ENCODE measurements at places on chromosomes 2 and 18.

DNA sequence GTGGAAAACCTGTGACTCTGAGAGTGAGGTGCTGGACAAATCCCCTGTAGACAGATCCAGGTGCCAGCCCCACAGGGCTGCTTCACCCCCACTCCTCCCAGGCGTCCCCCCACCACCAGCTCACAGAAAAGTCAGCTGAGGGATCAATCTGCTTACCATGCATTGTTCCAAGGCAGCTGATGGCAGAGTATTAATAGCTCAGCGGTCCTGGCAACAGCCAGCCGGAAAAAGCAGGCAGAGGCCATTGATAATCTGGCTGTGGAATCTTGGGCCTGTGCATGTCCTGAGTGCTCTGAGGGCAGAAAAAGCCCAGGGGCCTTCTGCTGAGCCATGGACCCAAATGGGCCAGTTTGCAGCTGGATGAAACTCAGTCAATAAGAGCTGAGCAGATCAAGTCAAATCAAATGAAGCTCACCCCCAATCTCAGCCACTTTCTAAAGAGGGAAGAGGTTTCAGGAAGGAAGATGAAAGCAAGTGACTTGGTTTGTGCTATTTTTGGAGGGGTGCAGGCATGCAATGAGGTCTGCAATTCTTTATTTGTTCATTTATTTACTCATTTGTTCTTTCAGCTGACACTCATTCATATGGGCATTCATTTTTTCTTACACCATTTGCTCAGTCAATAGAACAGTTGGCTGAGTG is 63.4 kb downstream of the GYPC start:
- no peak for DNase-seq

GRCh38 chr2:38268691-38269327 is 108.3 kb downstream of the ATL2 start:
- DNase-seq, result no peak

DNA sequence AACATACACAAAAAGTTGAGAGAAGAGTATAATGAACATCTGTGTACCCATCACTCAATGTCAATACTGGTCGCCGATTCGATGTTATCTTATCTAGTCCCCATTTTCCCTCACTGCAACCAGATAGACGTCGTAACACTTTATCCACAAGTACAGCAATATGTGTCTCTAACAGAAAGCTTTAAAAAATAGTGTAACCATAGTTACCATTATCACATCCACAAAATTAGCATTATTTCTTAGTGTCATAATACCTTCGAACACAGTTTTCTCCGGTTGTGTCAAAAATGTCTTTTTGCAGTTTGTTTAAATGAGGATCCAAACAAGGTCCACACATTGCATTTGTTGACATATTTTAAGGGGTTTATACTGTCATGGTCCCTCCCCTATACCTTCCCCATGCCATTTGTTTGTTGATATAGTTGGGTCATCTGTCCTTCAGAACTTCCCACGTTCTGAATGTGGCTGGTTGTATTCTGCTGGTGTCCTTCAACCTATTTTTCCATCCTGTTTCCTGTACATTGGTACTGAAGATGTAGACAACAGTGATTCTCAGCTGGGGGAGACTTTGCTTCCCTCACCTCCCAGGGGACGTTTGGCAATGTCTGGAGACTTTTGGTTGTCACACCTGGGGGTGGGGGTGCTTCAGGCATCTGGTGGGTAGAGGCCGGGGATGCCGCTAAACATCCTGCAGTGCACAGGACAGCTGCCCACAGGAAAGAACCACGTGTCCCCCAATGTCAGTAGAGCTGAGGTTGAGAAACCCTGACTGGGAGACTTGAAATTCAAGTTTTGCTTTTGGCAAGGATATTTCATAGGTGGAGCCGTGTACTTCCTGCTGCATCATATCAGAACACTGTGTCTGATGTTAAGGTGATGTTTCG is 72.7 kb upstream of the SPRED2 start:
- no peak for DNase-seq

DNA sequence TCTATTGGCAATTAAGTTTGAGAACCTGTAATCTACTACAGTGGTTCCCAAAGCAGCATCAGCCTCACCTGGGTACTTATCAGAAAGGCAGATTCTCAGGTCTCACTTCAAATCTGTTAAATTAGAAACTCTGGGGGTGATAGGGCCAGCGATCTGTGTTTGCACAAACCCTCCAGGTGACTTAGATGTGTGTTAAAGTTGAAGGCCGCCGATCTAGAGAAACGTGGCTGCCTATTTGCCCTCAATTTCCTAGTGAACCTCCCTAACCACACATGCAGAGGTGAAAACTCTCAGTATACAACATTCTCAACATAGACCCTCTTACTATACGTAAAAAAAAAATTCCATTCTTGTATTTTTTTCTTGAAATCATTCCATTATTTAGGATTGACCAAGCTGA is 14.2 kb downstream of the KLHL41 start:
- DNase-seq, result no peak

DNA sequence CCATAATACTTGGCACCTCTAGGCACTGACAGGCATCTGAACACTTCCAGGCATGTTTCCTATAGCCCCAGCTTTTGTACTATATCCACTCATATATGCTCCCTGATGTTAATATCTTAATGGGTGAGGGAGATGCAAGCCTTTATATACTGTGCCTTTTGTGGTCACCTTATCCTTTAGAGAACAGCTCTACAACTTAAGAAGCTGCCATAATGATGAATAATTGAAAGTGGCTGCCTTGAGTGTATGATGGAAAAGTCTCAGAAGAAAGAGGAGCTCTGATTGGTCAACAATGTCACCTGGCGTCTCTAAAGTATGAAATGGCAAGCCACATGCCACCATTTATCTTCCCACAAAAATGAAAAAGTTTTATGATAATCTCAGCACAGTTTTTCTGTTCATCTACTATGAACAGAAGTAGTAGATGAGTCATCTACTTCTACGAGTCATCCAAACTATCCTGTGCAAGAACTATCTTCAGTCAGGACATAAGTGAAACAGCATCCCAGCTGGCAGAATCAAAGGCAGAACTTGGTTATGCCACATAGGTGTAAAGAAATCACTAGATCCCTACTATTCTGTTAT is 997.9 kb upstream of the CELF4 start:
- DNase-seq, result no peak

DNA sequence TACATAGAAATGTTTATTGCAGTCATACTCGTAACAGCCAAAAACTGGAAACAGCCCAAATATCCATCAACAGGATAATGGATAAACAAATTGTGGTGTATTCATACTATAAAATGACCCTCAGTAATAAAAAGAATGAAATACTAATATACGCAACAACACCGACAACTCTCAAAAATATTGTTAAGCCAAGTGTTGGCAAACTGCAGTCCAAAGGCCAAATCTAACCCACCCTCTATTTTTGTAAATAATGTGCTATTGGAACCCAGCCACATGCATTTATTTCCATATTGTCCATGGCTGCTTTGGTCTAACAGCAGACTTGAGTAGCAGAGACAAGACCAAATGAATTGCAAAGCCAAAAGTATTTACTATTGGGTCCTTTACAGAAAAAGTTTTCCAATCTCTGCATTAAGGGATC is 151.0 kb downstream of the MREG start:
- no peak for DNase-seq

DNA sequence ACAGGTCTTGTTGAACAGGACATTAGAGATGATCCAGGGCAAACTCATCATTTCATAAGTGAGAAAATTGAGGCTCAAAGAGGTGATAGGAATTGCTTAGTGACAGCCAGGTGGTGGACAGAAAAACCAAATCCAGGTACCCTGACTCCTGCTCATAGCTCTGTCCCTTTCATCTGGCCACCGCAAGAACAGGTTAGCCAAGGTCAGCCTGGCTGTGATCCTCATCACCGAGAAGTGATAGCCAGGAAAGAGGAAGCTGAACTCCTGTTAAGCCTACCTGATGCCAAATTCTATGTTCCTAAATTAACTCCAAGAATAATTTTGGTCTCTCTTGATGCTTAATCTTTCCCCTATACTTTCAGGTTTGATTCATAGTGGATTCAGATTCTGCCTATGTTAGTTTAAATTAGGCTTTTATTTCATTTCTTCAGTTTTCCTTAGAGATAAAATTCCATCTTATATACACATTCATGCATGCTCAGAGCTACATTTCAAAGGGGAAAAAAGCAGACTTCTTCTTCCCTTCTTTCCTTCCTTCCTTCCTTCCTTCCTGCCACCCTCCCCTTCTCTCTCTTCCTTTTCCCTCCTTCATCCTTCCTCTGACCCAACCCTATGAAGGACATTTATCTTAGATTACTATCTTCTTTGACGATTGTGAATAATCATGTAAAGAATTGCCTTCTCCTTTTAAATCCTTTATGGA is 17.3 kb upstream of the CRIM1 start:
- DNase-seq, result no peak
